ENCODE measurements at places on chromosomes 11 and 22. TPM values are rescaled to one million over a fixed set of nuclear protein-coding genes. Genes with fewer than 3 reads are reported as not detected.

Gene KCNJ1
- not detected for total RNA-seq

Gene CHORDC1
- 244 TPM for total RNA-seq

Gene ENTHD1
- not detected for total RNA-seq

Gene HSPB2
- not detected for total RNA-seq

Gene ATF4
- total RNA-seq, result 476 TPM

Gene NLRP14
- not detected for total RNA-seq

Gene UPK3A
- not detected for total RNA-seq

Gene TMEM121B
- total RNA-seq, result 3.0 TPM

Gene RPS3
- 2,875 TPM for total RNA-seq

Gene PRG3
- not detected for total RNA-seq

Gene PACSIN3
- total RNA-seq, result 50.9 TPM

Gene IL18
- not detected for total RNA-seq

Gene CRYBB3
- total RNA-seq, result not detected

Gene OR8D1
- total RNA-seq, result 0.52 TPM

Gene INCENP
- total RNA-seq, result 233 TPM

Gene ROBO3
- 5.1 TPM for total RNA-seq

Gene ELFN2
- total RNA-seq, result not detected

Gene HTR3B
- not detected for total RNA-seq

Gene BET1L
- 22.2 TPM for total RNA-seq

Gene FAM180B
- 0.62 TPM for total RNA-seq

Gene FOLR2
- total RNA-seq, result not detected

Gene OR52J3
- not detected for total RNA-seq

Gene OR4D5
- total RNA-seq, result not detected

Gene POLD3
- total RNA-seq, result 68.3 TPM

Data from A673 (cell line).